ENCODE measurements at places on chromosomes 2 and 18.

DNA sequence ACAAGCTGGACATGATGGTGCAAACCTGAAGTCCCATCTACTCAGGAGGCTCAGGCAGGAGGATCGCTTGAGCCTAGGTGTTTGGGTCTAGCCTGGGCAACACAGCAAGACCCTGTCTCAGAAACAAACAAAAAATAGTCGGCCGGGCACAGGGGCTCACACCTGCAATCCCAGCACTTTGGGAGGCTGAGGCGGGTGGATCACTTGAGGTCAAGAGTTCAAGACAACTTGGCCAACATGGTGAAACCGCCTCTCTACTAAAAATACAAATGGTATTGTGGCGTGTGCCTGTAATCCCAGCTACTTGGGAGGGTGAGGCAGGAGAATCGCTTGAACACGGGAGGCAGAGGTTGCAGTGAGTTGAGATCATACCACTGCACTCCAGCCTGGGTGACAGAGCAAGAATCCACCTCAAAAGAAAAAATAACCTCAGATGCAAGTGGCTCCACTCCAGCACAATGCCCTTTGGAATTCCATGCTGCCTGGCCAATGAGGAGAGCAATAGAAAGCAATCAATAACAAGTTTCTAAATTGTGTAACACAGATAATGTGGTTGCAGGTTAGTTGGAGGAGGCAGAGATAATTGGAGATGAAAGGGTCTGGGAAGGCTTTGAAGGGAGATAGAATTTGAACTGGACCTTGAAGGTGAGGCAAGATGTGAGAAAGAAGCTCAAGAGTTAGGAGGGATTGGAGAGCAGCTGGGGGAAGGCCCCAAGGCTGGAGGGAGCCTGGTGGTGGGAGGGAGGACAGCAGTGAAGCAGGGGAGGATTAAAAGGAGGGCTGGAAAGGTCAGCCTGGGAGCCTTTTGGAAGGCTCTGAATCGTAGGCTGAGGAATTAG, 6.0 kb downstream of the TTC31 start:
- DNase-seq, result no peak

- peak; percentile 80 for DNase-seq
Measured at GRCh38 chr2:221444106-221444505, 128.0 kb downstream of the EPHA4 start.

DNA sequence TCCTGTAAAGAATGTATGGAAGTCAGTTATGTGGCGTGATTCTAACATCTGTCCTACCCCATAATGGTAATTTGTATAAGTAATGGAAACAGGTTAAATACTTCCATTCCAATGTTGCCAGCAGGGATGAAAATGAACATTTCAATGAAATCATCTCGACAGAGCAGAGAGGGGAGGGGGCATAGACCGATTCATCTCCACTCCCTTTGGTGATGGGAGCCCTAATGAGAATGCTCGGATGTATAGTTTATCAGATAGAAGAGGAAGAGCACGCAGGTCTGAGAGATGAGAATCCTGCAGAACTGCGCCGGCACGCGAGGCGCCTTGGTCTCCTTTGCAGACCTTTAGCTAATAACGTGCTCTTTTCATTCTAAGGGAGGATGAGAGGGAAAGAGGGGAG, 61.4 kb downstream of the TSHZ1 start:
- no peak for DNase-seq

DNA sequence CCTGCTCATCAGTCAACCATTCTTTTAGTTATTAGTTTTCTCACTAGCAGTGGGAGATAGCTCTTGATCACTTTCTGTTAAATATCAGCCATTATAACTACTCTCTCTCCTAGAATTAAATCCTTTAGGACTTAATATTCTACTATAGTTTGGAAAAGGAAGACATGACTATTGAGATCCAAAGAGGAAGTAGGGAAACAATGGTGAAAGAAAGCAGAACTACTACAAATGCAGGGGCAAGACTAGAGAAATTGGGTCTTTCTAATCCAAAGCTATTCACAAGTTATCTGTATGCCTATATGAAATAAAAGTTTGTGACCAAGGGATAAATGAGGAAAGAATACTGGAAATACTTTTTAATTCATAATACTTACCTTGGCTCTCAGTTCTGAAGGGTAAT, 65.1 kb downstream of the SRBD1 start:
- DNase-seq, result no peak
